Placental pericyte (primary cell): ENCODE measurements at places on chromosomes 12 and 14. TPM values are rescaled to one million over a fixed set of nuclear protein-coding genes. Genes with fewer than 3 reads are reported as not detected.

The IRF9 gene
- 58.9 and 78.3 TPM in 2 replicates for total RNA-seq

The PPP1R3E gene
- total RNA-seq, result 4.4 and 5.0 TPM in 2 replicates

The SLCO1B1 gene
- not detected in 2 replicates for total RNA-seq

The KRT1 gene
- total RNA-seq, result not detected in 2 replicates

The RPS26 gene
- total RNA-seq, result 329 and 597 TPM in 2 replicates

The EXOC3L4 gene
- 0.86 and 2.4 TPM in 2 replicates for total RNA-seq

The PRKD1 gene
- total RNA-seq, result 5.3 and 5.7 TPM in 2 replicates

The VRTN gene
- total RNA-seq, result not detected in 2 replicates

The SYCP3 gene
- total RNA-seq, result under 0.01 TPM in 2 replicates

The ANKRD33 gene
- not detected in 2 replicates for total RNA-seq

The TGM1 gene
- 1.5 and 3.4 TPM in 2 replicates for total RNA-seq
